ENCODE measurements at places on chromosomes 6 and 20.

DNA sequence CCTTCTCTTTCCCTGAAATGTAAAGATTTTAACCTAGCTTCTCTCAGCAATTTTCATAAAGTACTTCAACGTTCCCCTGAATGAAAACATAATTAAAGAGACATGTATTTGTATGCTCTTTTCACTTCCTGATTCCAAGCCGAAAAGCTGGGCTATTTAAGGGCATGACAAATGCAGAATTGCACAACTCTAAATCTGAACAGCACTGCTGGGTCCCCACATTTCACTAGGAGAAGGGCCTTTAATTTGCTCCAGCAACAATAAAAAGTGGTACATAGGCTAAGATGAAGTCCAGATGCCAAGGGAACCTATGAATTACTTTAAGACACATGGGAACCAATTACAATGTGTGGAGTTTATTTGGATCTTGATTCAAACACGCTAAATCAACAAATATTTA, 42.0 kb downstream of the IRAK1BP1 start:
- DNase-seq = no peak

- DNase-seq = no peak
Observed at GRCh38 chr6:165183071-165183470, 126.3 kb downstream of the C6orf118 start.

- no peak for DNase-seq
Observed at GRCh38 chr6:56145616-56146015, 101.8 kb downstream of the COL21A1 start.

DNA sequence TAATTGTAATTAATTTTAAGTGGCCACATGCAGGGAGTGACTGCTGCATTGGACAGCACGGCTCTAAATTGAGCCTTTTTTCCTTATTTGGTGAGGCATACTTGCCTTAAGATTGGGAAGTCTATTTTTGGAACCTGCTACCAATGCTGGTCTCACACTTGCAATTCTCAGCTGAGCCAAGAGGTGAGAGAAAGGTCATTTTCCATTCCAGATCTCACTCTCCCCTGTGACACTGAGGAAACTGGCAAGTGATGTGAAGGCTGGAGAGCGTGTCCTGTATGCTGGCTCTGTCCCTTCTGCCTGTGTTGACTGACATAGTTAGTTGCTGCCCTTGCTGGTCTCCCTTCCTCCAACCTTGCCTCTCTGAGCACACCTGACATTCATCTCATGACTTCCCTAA, 735 bp upstream of the MOG start:
- DNase-seq = no peak

DNA sequence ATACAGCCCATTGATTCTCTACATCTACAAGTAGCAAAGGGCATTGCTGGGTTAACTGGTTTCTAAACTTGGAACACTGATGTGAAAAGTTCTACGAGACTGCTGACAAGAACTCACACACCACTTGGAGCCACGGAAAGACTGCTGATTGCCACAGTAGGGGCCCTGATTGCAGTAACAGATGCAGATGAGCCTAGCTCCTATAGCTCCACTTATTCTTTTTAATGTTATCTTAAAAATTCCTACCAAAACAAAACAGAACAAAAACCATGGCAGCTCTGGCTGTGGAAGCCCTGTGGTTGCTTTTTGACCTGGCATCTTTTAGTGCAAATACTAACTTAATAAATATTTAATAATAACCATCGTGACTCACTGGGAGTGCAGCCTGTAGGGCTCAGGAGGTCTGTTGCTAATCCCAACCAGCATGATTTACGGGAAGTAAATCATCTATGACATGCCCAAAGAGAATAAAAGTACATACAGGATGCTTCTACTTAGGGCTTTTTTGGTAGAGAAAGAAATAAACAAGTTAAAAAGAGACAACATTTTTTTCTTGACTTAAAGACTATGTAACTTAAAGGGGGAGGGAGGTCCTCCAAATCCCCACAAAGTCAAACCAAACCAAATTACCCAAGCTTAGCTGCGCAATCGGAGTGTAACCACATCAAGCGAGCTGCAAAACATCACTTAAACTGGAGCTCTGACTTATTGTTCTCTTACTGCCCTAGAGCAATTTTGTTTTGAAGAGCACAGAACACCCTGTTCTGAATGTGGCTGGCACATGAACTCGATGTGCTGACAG, 87.2 kb downstream of the FKBP5 start:
- DNase-seq = peak; percentile 52

DNA sequence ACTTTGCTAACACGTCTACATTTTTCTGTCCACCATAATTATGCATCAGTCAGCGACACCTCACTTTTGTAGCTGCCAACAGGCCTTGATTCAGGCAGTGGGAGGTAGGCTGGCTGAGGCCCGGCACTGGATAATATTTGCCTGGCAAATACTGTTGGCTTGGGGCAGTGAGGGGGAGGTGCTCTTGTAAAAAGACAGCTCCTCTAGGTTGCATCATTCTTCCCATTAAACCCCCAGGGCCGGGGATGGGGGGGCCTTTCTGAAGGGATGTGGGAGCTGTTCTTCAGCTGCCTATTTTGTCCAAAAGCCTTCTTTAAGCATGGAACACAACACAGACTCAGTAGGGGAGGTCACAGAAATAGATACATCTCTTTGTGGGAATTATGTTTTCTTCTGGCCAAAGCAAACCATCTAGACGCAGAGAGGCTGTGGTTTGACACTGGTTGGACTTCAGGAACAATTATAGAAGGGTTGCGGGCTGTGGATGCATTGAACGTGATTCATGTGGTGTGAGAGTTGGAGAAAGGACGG, 338.3 kb upstream of the NT5E start:
- DNase-seq = no peak

DNA sequence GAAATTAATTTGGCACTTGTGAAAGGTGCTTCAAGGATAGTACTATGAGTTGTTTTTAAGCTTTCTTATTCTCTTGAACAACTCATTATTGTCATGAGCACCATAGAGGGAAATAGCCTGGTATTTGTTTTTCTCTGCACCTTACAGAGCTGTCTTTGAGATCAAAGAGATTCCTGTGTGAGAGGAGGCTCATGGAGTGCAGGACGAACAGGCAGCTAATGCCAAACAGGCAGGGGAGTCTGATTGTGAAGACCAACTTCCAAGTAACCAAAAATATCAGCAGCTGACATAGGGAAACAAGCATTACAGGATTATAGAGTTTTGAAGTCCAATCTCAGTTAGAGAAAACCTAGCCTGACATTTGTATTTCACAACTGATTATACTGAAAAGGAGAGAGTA, 110.6 kb upstream of the TENT5A start:
- DNase-seq = no peak

- no peak for DNase-seq
Observed at GRCh38 chr20:5890773-5891441, 59.4 kb downstream of the TRMT6 start.

DNA sequence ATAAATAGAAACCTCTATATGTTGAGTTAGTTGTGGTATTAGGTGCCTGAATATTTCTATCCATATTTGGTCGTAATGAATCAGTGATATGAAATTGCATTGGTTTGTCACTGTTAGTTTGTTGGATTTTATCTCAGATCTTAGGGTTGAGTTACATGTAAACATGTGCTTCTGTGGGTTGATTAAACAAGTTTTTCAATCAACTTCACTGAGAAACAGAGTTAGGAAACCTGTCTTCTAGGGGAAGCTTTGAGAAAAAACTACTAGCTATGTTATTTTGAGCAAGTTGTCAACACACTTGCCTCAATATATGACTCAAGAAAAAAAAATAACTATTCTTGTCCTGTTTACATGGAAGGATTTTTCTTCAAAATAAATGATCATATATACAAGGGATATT, 14.8 kb upstream of the ADGB start:
- DNase-seq = no peak

- DNase-seq = no peak
Observed at GRCh38 chr20:4949833-4950178, 51.5 kb downstream of the SLC23A2 start.

GRCh38 chr6:122803171-122803661, 14.2 kb downstream of the SMPDL3A start:
- no peak for DNase-seq

DNA sequence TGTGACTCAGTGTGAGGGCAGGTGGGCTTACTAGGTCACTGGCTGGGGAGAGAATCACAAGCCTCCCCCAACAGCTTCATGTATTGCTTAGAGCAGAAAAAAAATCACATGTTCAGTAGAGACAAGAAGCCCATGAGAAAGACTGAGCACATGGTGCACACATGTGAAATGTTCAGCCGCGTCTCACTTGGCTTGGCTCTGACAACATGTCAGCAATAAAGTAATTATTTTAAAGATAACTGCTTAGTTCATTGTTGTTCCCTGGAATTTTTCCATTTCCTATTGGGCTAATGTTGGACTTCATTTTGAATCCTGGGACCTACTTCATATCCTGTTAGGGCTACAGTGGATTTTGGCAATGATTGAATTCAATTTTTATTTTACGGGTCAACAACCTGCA, 222.6 kb downstream of the C6orf118 start:
- DNase-seq = no peak

GRCh38 chr6:51657491-51657890, 429.9 kb downstream of the PKHD1 start:
- DNase-seq = no peak

DNA sequence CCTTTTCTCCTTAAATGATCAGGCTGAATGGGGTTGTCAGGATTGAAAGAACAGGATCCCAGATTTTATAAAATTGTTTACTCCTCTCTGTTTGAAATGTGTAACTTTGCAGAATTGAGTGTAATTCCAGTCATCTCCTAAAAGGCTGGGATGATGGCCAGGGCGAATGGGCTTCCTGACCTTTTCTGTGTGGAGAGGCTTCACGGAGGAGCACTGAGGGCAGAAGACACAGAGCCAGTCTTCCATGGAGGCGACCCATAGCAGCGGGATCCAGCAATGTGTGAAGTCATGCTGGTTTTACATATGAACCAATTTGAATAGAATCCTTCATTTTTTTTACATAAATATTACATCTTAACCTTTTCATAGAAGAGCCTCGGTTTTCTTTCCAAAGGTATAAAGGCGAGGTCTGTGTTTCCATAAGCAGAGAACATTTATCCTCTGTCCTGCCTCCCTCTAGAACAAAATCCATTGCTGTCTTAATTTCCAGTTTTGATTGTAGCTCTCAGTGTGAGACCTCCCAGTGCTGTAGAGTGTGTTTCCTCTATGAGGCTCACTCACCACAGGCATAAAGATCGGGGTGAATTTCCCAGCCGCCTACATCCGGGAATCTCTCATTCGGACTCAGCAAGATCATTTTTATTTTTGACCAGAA, 369.7 kb upstream of the FLRT3 start:
- DNase-seq = no peak

DNA sequence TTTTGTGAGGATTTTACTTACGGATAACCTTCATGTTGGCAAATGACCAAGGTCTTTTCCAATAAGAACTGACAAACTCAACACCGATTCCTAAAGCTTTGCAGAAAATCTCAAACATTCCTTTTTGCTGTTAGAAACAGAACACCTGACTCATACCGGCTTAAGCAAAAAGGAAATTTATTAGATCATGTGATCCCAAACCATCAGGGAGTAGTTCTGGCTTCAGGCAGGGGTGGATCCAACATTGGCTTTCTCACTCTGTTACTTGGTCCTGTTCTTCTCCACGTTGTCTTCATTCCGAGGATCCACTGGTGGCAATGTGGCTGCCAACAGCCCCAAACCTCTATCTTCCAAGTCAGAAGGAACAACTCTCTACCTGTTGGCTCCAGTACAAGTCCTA, 95.9 kb upstream of the PMEPA1 start:
- DNase-seq = no peak

DNA sequence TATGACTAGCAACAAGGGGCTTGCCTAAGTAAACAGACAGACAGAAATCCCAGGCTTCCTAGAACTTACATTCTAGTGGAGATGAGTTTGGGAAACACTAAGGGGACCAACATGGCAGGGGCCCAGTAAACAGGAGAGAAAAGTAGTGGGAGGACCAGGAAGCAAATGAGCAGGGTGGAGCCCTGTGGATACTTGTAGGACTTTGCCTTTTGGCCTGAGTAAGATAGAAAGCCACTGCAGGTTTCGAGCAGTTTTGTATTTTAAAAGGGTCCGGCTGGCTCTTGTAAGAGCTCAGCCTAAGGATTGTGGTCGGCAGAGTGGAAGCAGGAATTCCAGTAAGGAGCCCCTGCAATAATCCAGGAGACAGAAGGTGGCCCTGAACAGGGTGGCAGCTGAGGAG, 125.5 kb downstream of the MAP3K7 start:
- DNase-seq = no peak

DNA sequence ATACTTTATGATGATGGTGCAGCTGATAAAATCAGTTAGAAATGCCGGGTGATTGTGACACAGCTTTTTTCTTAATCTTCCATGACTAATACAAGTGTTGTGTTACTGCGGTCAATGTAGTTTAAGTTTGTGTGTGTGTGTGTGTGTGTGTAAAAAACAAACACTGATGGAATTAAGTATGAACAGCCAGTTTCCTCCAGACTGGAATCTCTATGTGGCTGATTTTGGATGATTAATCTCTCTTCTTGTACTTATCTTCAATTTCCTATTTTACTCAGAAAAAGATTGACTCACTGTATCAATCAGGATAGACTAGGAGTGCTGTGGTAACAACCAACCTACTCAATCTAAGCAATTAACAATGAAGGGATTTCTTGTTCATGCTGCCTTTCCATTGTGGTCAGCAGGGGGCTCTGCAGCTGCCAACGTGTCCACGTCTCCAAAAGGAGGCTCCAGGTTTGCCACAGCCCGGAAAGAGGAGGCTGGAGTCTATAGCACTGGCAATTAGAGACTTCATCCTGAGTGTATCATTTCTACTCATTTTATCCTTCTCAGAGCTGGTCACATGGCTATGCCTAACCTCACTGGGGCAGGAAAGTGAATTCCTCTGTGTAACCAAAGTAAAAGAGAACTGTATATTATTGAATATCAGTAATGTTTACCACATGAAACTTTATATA, 107.7 kb downstream of the CD109 start:
- DNase-seq = no peak

DNA sequence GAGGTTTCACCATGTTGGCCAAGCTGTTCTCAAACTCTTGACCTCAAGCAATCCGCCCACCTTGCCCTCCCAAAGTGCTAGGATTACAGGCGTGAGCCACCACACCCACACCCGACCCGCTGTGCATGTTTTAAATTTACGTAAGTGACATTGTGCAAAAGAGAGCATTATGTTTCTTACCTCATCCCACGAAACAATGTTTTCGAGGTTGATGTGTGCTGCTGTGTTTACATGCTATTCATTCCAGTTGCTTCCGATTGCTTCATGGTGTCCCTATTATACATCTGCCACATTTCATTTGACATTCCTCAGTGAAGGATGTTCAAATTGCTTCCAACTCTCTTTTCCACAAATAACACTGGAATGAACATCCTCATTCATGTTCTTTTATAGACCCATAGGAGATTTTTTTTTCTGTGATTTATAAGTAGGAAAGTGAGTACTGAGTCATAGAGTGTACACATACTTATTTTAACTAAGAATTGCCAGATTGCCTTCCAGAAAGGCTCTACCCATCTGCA, 403.9 kb upstream of the JARID2 start:
- DNase-seq = no peak

- no peak for DNase-seq
Observed at GRCh38 chr6:125192610-125192930, 39.0 kb downstream of the TPD52L1 start.

GRCh38 chr20:36367907-36368799, 62.0 kb downstream of the DLGAP4 start:
- peak; percentile 30 for DNase-seq
